ENCODE measurements at places on chromosomes 7 and 10.

GRCh38 chr7:128814499-128814898 lies 15.7 kb upstream of the FLNC start:
- DNase-seq: no peak

- no peak for DNase-seq
Measured at GRCh38 chr7:55162476-55162875, 143.7 kb downstream of the EGFR start.

- no peak for DNase-seq
Measured at GRCh38 chr7:10537764-10538163, 435.9 kb upstream of the PHF14 start.

DNA sequence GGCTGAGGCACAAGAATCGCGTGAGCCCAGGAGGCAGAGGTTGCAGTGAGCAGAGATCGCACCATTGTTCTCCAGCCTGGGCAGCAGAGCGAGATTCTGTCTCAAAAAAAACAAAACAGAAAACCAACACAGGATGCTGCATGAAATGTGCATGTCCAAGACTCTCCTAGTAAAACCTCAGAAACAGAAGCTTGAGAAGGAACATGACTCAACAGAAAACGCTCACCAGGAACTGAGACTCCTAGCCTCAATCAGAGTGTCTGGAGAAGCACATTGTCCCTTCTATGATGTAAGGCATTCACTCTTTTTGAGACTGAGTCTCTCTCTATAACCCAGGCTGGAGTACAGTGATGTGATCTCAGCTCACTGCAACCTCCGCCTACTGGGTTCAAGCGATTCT lies 168.3 kb downstream of the MYOF start:
- DNase-seq: no peak

Measured in CD4-positive, alpha-beta T cell treated with Interleukin-15 for 1 hour (primary cell).